SW480 (cell line): ENCODE measurements at places on chromosomes 1 and 21.

DNA sequence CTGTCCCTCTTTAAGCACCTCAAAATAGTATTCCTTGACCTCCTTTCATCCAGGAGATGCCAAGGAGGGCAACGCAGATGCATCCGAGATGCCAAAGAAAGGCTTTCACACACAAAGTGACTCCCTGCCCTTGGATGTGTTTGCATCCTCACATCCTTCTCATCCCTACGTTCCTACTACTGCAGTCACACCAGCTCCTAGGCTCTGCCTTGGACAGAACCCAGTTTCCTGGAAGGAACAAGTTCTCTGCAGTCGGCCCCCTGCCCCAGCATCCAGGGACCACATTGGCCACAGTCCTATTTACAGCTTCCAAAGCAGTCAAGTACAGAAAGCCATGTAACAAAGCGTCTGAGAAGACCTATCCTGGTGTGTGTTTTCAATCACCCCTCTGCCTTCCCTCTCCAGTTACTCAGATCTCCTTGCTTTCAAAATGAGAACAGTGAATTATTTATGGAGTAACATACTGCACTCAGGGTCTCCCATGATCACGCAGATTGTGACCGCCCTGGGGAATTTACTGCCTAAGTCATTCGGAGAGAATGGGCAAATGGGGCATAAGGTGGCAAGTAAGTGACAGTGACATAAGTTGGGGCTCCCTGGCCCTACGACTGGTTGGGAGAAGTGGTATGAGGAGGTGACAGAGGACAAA lies 21.8 kb upstream of the SRP9 start:
- no peak for DNase-seq

GRCh38 chr1:156642265-156643048 lies 540 bp downstream of the BCAN start:
- no peak for DNase-seq

- DNase-seq: no peak
Measured at GRCh38 chr1:239733995-239734394, 347.6 kb downstream of the CHRM3 start.

DNA sequence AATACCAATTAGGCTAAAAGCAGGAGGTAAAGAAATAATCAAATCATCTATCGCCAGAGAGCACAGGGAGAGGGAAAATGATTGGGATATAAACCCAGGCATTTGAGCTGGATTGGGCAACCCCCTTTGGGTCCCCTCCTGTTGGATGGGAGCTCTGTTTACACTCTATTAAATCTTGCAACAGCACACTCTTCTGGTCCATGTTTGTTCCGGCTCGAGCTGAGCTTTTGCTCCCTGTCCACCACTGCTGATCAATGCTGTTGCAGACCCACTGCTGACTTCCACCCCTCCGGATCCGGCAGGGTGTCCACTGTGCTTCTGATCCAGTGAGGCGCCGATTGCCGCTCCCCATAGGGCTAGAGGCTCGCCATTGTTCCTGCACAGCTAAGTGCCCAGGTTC lies 493.8 kb downstream of the MATN1 start:
- no peak for DNase-seq

GRCh38 chr1:162094723-162095122 lies 25.2 kb downstream of the NOS1AP start:
- DNase-seq: no peak

DNA sequence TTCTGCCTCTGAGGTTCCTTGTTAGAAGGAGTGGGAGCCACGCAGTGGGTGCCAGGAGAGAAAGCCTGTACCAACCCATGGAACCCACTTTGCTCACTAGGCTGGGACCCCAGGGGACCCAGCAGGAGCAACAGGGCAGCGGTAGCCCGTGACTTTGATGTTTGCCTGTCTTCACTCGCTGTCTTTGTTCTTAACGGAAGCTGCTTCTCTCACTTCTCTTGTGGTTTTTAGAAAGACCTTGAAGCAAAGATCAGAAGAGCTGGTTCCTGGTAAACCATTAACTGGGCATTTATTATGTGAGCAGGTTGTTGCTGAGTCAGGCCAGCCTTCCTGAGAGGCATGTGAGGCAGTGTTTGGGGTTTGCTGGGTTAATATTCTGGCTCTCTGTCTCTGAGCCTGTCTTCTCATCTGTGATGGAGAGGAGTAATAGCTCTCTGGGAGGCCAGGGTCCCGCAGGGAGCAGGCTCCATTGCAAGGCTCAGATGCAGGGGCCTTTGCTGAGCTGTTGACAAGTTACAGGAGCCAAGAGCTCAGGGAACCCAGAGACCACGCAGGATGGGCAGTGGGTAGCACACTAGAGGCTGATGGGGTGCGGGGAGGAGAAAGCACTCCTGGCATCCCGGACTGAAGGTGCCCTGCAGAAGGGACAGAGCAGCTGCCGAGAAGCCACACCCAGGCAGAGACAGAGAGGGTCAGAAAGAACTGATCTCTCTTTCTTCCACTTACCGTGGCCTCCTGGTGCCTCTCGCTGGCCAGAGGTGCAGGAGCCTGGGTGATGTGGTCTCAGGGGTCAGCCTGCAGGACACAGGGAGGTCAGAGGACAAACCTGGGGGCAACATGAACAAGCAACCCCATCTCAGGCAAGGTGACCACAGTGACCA lies 367.5 kb upstream of the C1orf174 start:
- DNase-seq: peak; percentile 98

DNA sequence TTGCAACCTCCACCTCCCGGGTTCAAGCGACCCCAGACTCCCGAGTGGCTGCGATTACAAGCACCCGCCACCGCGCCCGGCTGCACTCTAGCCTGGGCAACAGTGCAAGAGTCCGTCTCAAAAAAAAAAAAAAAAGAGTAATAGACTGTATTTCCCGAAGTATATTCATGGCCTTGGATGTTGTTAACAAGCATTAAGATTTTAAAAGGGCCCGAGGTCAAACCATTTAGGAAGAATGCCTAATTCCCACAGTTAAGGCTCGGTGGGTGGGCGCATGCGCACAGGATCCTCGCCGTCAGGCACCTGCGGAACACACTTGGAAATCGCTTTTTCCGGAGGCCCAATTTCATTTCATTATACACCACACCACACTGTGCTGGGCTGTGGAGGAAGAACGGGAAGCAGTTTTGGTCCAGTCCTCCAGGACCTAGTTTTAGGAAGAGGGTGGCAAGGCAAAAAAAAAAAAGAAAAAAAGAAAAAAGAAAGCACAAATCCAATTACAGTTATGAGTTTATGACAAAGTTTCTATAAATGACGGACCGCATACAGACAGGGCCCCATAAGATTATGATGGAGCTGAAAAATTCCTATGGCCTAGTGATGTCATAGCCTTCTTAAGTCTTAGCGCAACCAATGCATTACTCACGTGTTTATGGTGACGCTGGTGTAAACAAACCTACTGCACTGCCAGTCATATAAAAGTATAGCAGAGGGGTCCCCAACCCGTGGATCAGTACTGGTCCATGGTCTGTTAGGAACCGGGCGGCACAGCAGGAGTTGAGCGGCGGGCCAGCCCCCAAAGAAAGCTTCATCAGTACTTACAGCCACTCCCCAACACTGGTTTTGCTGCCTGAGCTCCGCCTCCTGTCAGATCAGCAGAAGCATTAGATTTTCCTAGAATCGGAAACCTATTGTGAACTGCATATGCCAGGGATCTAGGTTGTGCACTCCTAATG lies 38.2 kb downstream of the H3-3A start:
- DNase-seq: peak; percentile 52

DNA sequence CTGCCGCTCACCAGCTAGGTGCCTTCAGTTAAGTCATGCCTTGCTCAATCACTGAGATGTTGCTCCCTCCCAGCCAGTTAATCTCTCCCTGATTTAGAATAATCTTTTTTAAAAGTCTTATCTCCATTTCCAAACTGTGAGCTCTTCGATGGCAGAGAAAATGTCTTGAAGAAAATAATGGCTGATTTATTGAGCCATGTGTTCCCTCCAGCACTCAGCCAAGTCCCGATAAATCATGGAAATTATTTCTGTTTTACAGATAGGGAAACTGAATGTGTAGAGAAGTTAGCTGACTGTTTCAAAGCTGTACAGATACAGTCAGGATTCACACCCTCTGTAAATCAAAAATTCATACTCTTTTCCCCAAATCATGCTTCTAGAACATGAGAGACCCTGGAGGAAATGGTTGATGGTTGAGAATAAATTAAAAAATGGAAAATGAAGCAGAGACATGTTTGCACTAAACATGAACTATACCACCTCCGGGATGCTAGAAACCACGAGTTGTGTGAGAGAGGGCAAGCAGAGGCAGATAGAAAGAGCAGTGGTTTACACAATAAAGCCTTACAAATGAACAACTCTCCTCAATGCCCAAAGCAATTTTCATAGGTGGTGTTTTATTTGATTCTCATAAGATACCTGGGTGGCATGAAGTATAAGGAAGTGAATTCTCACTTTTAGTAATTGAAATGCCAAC lies 376.4 kb downstream of the PLPP3 start:
- DNase-seq: no peak

DNA sequence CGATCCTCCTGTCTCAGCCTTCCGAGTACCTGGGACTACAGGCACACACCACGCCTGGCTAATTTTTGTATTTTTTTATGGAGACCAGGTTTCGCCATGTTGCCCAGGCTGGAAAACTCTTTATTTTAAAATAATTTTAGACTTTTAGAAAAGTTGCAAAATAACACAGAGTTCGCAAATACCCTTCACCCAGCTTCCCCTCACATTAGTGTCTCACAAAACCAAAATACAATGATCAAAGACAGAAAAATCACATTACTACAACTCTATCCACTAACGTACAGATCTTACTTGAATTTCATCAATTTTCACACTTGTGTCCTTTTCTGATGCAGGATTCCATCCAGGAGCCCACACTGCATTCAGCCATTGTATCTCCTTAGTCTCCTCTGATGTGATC lies 58.8 kb upstream of the ERRFI1 start:
- DNase-seq: no peak

- no peak for DNase-seq
Measured at GRCh38 chr1:31227891-31228568, 11.7 kb downstream of the NKAIN1 start.

DNA sequence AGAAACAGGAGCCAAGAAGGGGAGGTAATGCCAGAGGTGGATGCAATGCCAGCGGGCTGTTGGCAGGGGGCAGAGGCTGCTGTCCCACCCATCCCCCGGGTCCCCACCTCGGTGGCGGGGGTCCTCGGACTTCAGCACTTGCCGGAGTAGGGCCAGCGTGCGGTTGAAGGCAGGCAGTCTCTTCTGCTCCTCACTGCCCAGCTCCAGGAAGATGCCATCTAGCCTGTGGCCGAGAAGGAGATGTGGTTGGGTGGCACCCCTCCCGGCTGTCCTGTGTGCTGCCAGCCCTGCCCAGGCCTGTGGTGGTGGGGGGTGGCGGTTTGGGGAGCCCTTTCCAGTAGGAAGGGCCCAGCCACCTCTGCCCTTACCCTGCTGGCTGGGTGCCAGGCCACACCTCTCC lies 13.5 kb downstream of the TTC22 start:
- DNase-seq: no peak

DNA sequence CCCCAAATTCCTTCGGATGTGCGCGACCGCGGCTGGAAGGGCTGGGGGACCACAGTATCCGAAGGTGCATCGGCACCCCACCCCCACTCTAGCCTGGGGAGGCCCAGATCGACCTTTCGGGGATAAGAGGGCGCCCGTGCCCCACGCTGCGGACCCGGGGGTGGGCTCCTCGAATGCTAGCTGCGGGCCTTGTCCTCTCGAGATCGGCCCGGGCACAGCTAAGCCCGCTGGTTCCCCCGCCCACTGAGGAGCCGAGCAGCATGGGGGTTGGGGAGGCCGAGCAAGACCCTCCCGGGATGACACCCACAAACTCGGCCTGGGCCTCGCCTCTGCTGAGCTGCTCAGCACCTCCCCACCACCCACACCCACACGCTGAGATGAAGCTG lies 653 bp upstream of the IFFO2 start:
- DNase-seq: no peak

DNA sequence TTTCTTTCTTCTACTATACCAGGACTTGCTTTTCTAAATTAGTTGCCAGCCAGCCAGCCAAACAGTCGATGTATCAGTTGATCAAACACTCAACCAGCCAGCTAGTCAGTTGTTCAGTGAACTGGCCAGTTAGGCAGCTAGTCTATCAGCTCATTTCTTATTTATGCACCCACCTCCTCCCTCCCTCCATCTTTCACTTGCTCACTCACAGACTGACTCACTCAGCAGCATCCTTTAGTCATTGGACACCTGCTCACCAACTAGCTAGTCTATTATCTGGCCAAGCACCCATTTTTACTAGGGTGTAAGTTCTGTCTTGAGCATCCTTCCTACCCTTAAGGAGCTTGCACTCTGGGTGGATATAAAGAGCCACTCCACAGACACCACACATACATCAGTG lies 5.9 kb upstream of the SPRR4 start:
- no peak for DNase-seq

GRCh38 chr1:49160677-49161076 lies 384.0 kb upstream of the BEND5 start:
- no peak for DNase-seq

- no peak for DNase-seq
Measured at GRCh38 chr21:27406300-27407009, 439.6 kb upstream of the ADAMTS5 start.

DNA sequence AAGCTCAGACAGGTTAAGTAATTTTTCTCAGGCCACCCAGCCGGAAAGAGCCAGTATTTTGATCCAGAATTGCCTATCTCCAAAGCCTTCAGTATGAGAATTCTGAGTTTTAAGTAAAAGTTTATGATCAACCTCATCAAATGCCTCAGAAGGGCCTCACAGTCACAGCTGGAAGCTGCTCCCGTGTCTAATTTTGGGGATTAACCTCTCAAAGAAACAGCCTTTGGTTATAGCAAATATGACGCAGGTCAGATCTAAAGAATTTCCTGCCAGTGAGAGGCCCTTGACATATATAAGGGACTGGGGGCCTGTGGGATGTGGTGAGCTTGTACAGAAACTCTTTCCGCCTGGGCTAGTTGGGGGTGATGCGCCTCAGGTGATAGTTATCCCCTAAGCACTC lies 2.3 kb downstream of the EXTL1 start:
- DNase-seq: no peak

DNA sequence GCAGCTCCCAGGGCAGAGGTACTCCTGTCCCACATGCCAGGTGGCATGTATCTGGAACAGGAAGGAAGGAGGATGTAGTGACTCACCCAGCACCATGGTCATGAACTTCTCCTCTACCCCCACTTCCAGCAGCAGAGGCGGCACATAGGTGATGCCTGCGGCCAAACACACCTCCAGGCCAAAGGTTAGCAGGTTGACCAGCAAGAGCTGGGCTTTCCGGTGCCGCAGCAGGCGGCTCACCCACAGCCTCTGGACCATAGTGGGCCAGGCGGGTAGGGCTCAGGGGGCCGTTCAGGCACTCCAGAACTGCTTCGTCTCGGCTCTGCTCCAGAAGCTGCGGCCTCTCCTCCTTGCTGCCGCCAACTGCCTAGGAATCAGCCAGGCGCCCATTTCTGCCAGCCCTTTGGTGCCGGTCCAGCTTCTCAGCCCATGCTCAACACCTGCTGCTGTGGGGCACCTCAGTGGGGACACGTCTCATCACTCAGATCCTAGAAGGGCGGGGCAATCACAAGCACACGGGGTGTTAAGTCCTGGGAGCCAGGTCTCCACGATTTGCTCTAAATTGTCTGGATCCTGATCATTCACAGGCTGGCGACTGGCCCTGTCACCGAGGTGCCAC lies 15.8 kb downstream of the SLC45A3 start:
- DNase-seq: peak; percentile 86

- no peak for DNase-seq
Measured at GRCh38 chr1:71956613-71957285, 325.6 kb downstream of the NEGR1 start.

- no peak for DNase-seq
Measured at GRCh38 chr1:95653618-95654017, 419.6 kb downstream of the RWDD3 start.
